ENCODE measurements at places on chromosomes 12 and 14.

GRCh38 chr12:102816816-102817434, 100.1 kb downstream of the PAH start:
- no peak for DNase-seq

GRCh38 chr12:127272864-127273263, 994.1 kb upstream of the TMEM132C start:
- no peak for DNase-seq

DNA sequence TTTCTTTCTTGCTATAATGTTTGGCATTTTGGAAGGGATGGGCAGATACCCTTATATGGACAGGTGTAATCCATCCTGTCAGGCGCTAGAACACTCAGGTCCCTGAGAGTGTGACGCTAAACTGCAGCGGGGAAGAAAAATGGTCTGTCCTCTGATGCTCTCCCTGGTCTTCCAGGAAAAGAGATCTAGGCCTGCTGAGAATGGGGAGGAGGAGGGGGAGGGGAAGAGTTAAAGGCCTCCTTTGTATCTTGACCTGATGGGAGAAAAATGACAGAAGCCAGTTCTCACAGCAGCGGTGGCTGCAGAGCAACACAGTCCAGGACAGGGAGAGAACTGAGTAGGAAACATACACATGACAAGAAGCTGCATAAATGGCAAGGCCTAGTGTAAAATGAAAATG, 61.1 kb downstream of the RPS6KA5 start:
- no peak for DNase-seq

DNA sequence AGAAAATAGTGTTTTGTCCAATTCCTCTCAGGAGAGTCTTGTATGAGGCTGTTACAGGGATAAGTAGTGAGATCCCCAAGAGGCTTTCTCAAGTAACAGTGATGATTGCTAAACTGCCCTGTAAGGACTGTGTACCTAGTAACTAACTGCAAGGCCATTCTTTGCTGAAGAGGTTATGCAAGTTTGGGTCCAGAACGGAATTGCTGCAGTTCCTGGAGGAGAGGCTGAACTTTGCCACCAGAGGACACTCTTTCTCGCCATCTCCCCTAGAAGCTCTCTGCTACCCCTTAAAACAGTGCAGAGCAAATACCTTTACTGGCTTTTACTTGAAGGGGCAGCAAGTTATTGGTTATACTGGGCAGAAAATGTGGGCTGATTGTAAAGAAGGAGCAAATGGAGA, 180.0 kb downstream of the RBM19 start:
- DNase-seq = no peak

GRCh38 chr12:88945051-88945732, 364.9 kb upstream of the KITLG start:
- no peak for DNase-seq

- DNase-seq = no peak
Observed at GRCh38 chr14:65043893-65044595, 57.3 kb downstream of the FNTB start.

DNA sequence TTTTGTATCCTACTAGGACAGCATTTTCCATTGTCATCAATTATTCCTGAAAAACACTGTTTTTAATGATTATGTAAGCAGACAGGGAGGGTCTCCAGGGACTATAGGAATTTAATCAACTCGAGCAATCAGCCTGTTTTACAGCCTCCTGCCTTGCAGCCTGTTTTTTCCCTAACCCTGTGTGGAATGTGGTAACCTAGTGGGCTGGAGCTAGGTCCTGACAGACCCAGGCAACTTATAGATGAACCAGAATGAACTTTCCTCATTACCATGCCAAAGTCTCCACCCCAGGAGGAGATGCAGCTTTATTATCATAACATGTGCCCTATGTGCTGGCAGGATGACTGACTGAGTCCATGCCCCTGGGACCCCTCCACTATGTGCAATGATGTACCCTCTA, 375.1 kb downstream of the BMP4 start:
- no peak for DNase-seq

- no peak for DNase-seq
Observed at GRCh38 chr12:130816097-130816496, 23.0 kb downstream of the STX2 start.

DNA sequence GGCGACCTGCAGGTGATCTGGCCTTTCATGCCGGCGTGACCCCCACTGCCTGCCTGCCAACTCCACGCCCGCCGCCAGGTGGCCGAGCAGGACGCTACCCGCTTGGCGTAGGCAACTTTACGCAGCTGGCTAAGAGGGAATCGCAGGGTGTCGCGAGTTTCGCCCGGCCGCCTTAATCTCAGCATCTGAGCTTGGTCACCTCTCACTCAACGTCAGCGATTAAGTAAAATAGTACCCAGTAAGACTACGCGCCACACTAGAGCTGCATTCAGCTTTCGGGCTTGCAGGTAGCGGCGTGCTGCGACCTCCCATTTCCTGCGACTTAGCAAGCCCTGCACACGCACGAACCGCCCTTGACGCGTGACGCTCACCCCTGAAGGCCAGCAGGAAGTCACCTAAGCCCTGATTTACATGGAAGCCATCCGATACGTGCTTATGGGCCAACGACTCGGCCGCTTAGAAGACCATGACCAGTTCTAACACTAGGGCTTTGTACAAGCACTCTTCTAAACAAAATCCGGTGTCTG, 33.2 kb downstream of the WBP11 start:
- peak; percentile 74 for DNase-seq

GRCh38 chr12:91833780-91834359, 311.8 kb downstream of the BTG1 start:
- DNase-seq = no peak

DNA sequence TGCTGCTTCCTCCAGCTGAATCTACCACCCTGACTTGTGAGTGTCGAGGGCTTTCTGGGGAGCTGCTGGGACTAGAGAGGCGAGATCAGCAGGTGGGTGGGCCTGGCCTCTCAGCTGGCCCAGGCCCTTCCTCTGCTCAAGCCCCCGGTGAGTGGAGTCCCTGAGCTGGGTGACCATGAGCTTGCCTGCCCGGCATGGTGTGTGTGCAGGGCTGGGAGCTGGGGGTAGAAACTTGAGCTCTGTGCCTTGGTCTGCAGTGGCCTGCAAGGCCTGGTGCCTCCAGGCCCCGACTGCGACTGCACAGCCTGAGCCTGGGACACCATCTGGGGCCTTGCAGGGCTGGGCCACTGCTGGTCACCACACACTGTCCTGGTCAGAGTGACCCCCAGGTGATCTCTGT, 67.4 kb downstream of the KIF26A start:
- no peak for DNase-seq

DNA sequence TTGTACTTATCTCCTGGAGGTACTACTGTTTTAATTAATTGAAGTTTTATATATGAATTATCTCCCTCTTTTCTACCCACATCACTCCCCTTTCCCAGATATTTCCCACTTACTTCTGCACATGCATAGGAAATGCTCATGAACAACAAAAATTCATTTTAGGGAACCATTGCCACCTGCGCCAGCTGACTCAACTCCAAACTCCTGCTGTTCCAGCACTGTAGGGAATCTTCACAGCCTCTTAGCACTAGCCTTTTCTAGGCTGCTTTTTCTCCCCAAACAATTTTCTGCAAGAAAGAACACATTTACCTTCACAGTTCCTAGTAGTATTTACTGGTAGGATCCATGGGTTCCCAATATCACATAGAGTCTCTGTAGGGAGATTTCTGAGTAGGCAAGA, 268.4 kb downstream of the LRFN5 start:
- DNase-seq = no peak

- DNase-seq = no peak
Observed at GRCh38 chr14:53035336-53036210, 84.7 kb upstream of the FERMT2 start.

DNA sequence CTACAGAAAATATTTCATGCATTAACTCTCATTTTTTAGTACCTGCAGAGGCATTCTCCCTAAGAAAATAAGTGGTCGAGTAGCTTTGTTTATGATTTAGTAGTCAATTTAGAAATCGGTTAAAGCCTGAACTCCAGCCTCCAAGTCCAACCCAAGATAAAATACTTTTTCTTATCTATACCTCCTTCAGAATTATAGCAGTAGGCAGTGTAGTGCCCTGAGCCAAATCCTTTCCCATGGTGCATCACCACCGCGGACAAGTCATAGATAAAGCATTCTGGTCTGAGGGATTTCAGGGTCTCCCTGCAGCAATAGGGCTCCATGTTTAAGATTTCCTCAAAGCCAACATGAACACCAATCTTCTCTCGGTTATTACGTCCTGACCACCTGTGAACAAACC, 30.5 kb downstream of the USP44 start:
- no peak for DNase-seq

DNA sequence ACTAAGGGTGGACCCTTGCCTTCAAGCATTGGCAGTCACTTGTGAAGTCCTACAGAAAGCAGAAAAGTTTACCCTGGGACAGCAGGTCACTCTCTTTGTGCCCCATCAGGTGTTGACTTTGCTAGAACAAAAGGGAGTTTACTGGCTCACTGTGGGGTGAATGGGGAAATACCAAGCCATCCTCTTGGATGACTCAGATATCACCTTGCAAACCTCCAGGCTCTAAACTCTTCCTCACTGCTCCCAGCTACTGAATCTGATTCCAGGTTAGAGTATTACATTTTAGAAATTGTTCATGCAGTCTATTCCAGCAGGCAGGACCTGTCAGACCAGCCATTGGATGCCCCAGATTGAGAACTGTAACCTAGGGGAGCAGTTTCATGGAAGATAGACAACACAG, 7.3 kb upstream of the EDDM3B start:
- no peak for DNase-seq

DNA sequence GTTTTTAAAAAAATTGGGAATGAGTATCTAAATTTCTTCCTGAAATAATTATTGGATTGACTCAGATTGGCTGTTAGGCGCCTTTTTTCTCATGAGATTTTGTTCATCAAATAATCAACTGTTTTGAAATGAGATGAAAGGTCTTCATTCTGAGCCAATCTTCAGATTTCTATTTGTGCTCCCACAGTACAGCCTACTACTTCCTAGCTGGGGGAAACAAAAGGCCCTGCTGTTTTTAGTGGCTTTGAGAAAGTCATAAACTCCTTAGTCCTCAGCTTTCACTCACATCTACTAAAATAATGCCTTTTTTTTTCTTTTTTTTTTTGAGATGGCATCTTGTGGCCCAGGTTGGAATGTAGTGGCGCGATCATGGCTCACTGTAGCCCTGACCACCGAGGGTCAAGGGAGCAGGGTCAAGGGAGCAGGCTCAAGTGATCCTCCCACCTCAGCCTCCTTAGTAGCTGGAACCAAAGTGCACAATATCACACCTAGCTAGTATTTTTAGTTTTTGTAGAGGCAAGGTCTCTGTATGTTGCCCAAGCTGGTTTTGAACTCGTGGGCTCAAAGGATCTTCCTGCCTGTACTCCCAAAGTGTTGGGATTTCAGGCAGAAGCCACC, 15.2 kb downstream of the NACA start:
- DNase-seq = no peak

DNA sequence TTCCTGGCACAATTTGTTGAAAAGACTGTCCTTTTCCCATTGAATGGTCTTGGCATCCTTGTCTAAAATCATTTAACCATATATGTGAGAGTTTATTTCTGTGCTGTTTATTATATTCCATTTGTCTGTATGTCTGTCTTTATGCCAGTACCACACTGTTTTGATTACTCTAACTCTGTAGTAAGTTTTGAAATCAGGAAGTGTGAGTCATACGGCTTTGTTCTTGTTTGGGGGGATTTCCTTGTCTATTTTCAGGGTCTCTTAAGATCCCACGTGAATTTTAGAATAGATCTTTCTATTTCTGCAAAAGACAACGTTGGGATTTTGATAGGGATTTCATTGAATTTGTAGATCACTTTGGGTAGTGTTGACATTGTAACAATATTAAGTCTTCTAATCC, 88.5 kb downstream of the MYRFL start:
- no peak for DNase-seq

DNA sequence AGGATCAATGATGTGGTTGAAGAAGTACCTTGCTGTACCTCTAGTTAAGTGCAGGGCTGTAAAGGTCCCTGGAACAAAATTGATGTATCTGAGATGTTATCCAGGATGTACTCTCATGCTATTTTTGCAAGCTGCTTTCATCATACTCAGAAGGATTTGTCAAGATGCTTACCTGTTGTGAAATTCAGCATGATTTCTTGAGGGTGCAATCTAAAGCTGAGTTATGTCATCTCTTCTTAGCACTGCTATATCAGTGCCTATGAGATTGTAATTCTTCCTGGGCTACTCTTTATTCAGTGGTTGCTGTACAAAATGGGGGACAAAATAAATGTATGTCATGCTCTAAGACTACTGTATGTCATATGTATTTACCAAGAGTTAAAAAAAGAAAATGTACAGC, 340.7 kb upstream of the LMO3 start:
- DNase-seq = no peak

DNA sequence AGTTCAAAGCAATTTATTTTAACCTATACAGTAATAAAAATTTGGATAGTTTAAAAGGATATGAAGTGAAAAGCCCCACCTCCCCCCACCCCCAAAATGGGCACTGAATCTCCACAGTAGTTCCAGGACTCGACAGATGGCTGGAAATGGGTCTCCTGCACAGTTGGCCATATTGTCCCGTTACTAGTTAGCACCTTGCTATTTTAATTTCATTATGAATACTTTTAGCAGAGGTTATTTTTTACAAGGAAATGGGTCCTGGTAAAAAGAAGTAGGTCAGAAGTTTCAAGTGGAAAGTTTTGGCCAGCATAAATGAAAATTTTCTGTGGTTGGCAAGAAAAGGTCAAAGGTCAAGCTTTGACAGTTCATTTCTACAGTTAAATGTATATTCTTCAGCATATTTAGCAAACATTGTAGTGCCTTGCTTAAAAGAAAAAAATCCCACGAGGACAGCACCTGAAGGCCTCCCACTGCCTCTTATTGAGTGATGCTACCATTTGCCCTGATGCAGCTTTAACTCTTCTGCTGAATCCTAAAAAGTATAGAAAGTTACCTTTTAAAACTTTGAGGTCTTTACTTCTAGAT, 28.3 kb downstream of the MTHFD1 start:
- no peak for DNase-seq
